NCI-H2107 (cell line): ENCODE measurements at places on chromosomes 6 and 20.

DNA sequence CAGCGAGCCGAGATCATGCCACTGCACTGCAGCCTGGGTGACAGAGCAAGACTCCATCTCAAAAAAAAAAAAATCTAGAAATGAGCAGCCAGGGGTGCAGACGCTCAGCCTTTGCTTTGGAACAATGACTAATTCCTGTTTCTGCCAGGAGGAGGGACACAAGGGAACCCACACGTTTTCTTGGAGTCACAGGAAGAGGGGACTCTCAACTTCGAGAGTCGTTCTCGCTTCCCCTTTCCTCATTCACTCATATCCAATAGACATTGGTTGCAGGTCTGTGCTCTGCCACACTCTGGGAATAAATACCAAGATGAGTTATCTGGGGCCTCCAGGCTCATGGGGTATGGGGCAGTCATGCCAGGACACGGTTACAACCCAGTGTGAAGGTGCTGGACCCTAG lies 91.5 kb upstream of the RREB1 start:
- no peak for DNase-seq

- DNase-seq = no peak
Observed at GRCh38 chr6:394641-395289, 3.2 kb downstream of the IRF4 start.

GRCh38 chr6:6565488-6565887 lies 23.0 kb upstream of the LY86 start:
- DNase-seq = no peak

DNA sequence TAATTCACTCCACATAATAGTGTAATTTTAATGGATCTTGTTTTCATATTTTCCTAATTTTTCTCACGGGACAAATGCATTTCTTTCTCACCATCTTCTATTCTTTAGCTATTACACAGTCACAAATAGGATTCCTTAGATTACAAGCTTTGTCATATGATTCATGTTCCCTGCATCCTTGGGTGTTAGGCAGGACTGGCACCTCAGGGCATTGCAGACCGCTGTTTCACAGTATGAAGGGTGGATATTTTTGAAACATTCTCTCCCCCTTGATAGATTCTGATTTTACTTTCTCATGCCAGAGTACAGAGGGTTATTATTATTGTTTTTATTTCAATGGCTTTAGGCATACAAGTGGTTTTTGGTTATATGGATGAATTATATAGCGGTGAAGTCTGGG lies 602.5 kb downstream of the PHF3 start:
- no peak for DNase-seq

- DNase-seq = no peak
Observed at GRCh38 chr20:33209789-33210188, 7.4 kb upstream of the BPIFA3 start.

GRCh38 chr6:106772270-106773142 lies 143.1 kb downstream of the QRSL1 start:
- no peak for DNase-seq

DNA sequence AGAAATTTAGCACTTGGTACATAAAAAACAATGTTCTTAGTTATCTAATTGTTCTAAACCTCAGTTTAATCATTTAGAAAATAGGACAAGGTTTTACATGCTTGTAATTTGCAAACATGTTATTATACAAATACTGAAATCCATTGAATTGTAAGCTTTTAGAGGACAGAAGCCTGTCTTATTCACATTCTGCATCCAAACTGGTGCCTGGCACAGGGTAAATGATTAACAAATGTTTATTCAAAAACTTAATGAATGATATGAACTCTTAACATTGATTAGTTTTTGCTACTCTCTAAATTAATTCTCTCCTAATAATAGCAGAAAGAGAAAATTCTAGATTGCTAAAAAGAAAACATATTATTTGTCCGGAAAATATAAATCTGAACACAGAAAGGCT lies 58.4 kb upstream of the MCM9 start:
- no peak for DNase-seq

- DNase-seq = no peak
Observed at GRCh38 chr20:58361481-58362205, 27.4 kb upstream of the VAPB start.

- DNase-seq = no peak
Observed at GRCh38 chr6:87308970-87309369, 13.4 kb upstream of the SMIM8 start.

- no peak for DNase-seq
Observed at GRCh38 chr20:31705598-31706597, 16.8 kb downstream of the BCL2L1 start.

DNA sequence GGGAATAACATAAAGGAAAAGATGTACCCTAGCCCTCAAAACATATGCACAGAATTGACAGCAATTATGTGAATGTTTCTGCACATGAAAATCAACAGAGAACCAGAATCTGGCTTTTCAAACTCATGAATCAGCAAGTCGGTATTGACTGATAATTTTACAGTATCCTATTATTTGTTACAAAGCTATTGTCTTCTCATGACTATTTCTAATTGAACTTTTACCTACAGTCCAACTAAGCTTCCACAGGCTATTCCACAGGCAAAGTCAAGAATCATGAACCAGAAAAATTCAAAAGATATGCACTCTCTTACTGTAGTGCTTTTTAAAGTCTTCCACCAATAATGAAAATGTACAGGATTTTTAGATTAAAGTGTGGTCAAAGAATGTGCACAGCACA lies 49.1 kb upstream of the DST start:
- no peak for DNase-seq

DNA sequence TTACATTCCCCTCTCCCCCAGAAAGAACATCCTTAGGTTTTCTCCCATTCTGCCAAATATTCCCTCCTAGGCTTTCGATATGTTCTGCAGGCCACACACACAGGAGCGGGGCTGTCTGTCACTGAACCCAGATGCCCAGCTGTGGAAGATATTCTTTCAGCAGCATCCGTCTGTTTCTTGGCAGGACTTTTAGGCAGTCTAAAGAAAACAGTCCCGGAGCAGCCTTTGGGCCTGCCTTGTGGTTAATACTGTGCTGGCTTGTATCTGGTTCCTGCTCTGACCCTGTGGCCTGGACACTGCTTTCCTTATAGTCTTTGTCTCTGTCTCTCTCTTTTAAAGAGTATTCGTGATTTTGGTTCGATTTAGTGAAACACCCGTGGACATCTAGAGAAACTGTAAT lies 94.6 kb upstream of the SUPT3H start:
- no peak for DNase-seq

DNA sequence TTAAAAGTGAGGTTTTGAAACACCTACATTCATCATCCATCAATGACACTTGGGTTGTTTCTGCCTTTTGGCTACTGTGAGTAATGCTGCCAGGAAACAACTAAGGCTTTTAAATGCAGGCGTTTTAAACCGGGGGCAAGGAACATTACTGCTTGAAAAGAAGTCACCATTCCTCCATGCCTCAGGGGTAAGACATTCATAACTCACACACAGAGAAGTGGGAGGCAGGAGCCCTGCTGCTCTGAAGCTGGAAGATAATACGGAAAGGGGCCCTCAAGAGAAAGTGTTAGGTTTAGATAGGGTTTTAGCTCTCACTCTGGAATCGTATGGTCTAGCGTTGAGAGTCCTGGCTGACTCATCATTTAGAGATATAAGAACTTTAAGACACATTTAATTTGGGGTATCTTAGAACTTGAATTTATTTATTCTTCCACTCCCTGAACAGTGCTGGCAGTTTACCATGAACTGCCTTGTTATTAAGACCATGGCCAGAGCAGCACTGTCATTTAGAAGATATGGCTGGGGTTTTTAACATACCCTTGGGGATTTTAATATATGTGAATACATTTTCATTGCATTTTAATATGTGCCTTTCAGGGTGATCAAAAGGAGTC lies 1.8 kb downstream of the TUBB1 start:
- no peak for DNase-seq

- DNase-seq = no peak
Observed at GRCh38 chr6:125111219-125111983, 42.2 kb upstream of the TPD52L1 start.

DNA sequence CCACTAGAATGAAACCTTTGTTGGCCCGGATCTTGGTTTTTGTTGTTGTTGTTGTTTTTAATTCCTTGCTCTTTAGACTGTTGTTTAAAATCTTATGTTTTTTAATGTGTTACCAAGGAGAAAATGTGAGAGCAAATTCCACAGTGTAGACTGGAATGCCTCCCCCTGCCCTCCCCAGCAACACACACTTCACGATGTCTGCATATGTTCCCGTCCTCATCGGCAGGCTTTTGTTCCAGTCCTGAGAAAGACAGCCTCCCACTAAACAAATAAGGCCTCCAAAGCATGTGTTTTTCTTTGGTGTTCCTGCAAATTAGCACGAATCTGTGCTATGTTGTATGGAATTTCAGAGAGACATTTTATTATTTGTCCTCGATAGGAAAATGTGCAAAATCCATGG lies 263.3 kb upstream of the QKI start:
- DNase-seq = no peak

- no peak for DNase-seq
Observed at GRCh38 chr6:12545619-12546409, 170.8 kb upstream of the PHACTR1 start.

GRCh38 chr20:58544286-58544685 lies 29.1 kb upstream of the APCDD1L start:
- DNase-seq = no peak

DNA sequence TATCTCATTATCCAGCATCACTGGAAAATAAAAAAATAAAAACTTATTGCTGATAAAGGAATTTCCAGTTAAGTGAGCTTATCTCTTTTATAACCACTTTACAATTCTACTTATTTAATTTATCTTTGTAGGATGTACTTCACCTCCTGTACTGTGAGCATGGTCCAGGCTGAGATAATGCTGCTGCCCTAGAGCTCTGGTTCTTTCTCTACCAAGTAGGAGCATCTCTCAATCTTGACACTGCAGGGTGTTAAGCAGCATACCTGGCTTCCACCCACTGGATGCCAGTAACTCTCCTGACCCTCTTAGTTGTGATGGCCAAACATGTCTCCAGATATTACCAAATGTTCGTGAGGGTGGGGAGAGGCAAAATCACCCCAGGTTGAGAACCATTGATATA lies 454.5 kb downstream of the ADGRB3 start:
- no peak for DNase-seq

DNA sequence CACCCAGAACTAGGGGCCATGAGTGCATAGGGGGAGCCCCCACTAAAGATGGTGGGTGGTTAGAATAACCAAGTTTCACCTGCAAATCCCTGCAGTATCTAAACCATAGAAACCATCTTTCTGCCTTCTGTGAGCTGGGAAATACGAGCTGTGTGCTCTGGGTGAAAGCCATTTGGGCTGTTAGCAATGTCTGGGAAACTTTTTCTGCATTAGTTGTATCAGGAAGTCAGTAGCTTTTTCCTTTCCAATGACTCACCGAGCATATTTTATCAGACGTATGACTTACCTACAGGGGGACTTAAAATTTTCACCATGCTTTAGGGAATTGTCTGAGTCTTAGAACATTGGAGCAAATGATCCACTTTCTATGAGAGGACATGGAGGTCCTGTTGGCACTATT lies 584.0 kb downstream of the QKI start:
- no peak for DNase-seq

DNA sequence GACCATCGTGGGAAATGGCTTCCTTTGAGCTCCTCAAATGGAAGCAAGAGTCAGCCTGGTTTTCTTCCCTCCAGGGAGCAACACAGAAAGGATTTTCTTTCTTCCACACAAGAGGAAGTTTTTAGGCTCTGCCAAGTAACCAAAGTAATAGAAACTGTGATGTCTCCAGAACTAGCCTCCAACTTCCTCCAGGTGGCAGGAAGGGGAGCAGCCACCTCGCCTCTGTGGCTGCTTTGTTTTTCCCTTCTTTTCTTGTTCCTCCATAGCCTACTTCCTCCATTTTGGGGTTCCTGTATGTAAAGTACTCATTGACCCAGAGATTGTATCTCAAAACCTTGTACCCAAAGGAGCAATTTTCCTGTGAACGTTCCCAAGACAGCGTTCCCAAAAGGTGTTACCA lies 32.7 kb upstream of the CCR6 start:
- no peak for DNase-seq

DNA sequence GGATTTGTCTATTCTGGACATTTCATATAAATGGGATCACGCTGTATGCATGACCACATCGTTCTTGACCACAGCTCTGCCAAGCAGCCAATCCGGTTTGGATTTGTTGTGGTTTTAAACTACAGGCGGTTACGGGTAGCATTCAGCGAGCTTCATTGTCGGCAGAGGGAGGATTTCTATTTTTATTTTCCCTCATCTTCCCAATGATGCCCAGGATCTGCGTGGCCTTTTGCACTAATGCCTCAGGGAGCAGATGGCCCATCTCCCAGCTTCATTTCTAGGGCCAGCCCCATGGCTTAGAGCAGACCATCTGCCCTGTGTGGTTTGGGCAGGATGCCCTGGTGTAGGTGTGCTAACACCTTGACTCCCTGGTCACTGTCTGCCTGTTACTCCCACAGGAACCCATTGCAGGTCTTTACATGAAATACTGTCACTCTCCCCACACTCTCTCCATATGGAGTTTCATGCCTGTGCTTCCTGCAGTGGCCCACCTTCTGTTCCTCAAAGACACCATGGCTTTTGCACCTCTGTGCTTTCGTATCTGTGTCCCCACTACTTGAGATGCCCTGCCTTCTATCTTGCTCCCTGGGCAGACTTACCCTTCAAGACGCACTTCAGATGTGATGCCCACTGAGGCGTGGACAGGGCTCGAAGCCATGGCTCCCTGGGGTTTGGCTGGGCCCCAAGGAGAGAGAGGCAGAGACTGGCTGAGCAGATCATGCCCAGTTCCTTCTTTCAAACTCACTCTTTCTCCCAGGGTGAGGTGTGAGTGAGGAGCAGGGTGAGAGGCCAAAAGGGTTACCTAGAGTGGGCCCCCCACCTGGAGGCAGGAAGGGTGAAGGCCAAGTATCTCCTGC lies 26.0 kb downstream of the SDCBP2 start:
- no peak for DNase-seq

DNA sequence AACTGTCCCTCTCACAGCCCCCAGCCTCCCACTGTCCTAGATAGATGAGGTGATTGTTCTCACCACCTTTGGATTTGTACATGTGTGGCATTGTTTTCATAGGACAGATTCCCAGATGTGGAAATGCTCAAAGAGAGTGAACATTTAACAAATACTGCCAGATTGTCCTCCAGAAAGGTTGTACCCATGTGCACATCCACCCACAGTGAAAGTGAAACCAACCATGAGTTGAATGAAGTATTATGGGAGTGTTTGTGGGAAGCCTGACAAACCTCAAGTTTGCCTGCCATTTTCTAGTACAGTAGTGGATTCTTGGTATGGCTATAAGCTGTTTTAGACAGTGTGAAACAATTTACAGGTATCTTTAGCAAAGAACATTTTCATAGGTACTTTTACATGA lies 42.7 kb downstream of the ANKRD6 start:
- no peak for DNase-seq
